NCI-H1930 (cell line): ENCODE measurements at places on chromosomes 5 and 9.

DNA sequence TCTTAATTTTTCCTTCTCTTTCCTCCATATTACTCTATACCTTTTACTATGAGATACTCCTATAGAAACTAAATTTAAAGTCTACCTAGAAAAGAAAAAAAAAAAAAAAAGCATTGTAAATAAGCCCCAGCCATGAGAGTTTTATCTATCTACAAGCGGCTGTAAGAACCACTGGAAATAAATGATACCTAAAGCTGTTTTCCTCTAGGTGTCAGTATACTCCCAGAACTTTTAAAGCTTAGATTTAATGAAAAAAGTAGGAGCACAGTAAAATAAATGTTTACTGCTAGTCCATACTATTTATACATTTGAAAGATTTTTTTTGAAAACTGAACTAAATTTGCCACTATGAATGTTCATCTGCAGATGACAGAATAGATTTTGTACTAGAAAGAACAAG lies 26.2 kb downstream of the TYRP1 start:
- DNase-seq = no peak

- DNase-seq = no peak
Measured at GRCh38 chr5:74067748-74068541, 441.9 kb downstream of the ARHGEF28 start.

DNA sequence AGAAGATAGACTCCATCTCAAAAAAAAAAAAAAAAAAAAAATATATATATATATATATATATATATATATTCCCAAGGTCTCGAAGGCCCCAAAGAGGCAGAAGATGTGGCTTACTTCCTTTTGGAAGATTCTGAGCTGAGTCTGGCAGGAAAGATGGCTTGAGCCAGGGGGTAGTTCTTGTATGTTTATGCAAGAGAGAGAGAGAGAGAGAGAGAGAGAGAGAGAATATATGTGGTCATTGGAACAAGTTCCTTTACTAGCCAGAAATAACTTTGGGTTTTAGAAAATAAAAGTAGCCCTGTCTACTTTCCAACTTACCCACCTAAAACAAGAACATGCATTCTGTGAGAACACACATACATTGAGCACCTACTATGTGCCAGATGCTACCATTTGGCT lies 17.6 kb downstream of the NCS1 start:
- DNase-seq = no peak

DNA sequence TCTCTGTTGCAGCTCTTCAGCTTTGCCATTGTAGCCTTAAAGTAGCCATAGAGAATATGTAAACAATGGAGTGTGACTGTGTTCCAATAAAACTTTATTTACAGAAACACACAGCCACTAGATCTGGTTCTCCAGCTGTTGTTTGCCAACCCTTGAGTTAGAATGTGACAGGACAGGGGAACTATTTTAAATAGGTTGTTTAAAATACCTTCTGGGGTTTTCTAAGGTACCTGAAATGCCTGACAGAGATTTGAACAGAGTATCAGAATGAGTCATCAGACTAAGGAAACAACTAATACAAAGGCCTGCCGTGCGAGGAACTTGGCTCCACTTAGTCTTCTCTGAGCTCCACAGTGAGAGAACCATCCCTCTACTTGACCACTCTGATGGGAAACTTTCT lies 85.4 kb downstream of the HSD17B4 start:
- DNase-seq = no peak

DNA sequence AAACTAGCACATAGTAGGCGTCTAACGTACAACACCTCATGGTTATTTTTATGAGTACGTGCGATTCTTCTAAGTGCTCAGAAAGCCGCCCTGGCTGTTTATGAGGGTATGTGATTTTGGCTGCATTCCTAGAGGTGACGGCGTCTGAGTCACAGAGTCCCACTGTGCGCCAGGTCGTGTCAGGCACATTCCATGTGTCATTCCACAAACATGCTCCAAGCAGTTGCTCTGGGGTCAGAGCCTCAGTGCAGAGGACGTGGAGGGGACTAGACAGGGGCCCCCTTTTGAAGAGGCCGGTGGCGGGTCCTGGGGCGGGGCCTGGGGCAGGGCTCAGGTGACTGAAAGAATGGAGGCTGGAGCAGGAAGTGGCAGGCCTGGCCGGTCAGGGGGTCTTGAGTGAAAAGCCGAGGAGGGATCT lies 51.9 kb downstream of the NEK6 start:
- DNase-seq = no peak

DNA sequence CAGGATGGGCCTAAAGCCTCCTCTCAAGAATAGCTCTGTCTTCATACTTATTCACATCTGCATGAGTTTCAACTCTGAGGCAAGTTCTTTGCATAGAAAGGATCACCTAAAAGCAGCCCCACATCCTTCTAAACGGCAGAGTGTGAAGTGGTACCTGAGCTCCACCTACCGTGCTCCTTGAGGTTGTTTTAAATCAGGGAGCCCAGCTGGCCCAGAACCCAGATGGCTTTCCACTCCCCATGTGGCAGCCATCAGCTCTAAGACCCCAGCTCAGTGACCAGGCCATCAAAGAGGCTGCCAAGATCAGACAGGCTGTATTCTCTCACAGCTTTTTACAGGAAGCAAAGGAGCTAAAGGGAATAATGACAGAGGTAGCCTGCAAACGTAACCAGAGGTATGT lies 299.3 kb downstream of the RASEF start:
- DNase-seq = no peak

- peak; percentile 75 for DNase-seq
Measured at GRCh38 chr5:6822556-6823343, 109.5 kb downstream of the TENT4A start.

- DNase-seq = no peak
Measured at GRCh38 chr5:65728218-65728617, 6.2 kb downstream of the NLN start.

- no peak for DNase-seq
Measured at GRCh38 chr5:499233-500209, 24.7 kb downstream of the SLC9A3 start.

DNA sequence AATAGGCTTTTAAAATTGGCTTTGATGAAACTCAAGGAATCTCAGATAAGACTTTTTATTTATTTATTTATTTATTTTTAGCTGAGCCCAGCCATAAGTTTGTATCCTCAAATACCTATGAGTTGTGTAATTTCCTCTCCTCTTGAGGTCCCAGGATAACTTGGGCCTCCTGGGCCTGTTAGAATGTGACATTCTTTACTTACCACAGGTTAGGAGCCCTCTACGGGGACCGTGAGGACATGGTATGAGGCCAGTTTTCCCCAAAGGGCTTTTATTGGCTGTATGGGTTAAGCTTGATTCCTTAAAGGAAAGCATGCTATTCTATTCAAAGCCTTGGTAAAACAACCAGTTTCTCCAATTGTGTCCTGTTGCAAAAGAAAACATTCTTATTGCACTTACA lies 16.9 kb downstream of the SHISAL2B start:
- no peak for DNase-seq

GRCh38 chr5:137935190-137935589 lies 45.9 kb downstream of the PKD2L2 start:
- DNase-seq = no peak

GRCh38 chr5:1057485-1058082 lies 49.0 kb downstream of the NKD2 start:
- DNase-seq = no peak

- no peak for DNase-seq
Measured at GRCh38 chr9:68702493-68702892, 2.5 kb upstream of the PIP5K1B start.

DNA sequence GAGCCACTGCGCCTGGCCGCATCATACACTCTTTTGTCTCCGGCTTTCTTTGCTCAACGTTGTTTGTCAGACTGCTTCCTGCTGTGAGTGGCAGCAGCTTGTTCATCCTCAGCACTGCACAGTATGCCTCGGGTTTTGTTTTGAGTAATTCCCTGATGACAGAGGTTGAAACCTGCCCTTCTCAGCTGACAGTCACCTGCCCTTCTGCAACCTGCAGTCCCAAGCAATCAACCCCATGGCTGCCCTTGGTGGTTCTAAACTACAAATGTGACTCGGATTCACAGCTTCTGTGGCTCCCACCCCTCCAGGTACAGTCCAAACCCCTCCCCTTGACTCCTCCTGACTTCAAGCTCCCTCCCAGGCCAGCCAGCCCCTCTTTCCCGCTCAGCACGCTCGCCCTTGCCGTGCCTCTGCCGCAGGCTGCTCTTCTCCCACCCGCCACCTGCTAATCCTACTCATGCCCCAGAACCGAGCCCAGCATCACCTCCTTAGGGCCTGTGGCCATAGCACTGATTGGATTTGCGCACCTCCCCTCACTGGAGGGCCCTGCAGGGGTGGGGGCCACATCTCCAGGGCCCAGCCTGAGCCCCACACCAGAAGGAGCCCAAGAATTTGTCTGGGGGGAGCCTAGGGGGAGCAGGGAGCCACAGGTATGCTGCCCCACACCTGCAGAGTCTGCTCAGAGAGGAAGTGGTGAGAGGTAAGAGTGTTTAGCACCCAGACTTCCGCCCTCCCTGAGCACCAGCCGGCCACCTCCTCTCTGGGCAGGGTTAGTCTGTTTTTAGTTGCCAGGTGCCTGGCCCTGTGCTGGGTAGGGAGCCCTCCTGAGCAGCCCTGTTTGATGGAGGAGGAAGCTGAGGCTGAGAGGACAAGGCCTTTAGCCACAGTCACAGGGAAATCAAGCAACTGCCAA lies 10.1 kb downstream of the EEIG1 start:
- peak; percentile 73 for DNase-seq
